GM12878 (cell line): ENCODE measurements at places on chromosomes 12 and 14.

DNA sequence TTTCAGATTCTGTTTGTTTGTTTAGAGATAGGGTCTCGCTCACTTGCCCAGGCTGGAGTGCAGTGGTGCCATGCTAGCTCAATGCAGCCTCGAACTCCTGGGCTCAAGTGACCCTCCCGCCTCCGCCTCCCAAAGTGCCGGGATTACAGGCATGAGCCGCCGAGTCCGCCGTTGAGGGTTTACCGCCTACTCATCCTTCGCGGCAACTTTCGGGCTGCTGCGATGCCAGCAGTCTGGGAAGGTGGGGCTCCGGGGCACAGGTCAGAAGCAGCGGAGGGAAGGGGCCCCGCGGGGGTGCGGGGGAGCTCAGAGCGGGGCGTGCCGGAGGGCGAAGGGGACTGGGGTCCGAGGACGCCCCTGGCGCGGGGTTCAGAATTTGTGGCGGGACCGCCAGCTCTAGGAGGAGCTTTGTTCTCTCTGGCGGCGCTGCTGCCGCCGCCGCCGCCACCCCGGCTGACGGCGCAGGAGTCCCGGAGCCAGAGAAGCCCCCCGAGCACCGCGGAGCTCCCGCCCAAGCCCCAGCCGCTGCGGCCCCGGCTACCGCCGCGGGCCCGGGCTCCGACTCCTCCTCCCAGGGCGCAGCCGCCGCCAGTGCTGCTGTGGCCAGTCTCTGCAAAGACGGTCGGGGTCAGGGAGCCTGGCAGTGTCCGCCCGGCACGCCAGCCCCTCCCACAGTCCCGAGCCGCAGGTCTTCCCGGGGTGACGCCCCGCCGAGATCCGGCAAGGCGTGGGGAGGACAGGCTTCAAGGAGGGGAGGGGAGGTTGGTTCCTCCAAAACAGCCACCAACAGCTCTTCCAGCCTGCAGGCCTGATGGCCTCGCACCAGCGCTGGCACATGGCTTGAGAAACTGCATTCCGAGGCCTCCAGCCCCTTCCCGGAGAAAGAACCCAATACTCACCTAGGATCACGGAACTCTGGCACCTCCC lies 10.9 kb upstream of the KRT77 start:
- DNase-seq: no peak

DNA sequence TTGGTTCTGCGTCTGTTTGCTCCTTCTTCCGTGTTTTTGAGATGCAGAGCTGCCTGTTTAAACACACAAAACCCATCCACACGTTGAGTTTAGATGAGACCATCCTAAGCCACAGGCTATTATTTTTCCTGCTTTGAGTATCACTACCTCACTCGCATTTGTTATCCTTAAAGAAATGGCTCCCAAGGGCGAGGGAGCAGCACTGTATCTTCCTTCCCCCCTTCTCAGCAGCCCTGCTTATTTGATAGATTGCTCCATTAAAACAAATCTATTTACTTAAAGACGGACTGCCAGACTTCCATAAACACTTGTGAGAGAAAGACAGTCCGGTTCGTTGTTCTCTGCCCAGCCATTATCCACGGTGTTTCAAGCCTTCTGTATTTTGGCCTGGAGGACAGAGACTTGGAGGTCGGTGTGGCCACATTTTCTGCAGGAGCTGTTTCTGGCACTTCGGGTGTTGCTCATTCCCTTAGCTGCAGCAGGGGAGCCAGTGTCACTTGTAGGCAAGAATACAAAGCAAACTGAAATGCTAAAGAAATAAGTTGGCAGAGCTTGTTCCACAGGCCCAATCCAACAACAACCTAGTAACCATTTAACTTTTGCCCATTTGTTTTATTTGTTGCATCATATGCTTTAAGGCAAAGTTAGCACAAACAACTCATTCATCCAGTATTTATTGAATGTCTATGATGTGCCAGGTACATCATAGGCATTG lies 275.4 kb downstream of the TTC6 start:
- no peak for DNase-seq

- no peak for DNase-seq
These were observed 24.1 kb upstream of the NRDE2 start for GRCh38 chr14:90355540-90356518.

DNA sequence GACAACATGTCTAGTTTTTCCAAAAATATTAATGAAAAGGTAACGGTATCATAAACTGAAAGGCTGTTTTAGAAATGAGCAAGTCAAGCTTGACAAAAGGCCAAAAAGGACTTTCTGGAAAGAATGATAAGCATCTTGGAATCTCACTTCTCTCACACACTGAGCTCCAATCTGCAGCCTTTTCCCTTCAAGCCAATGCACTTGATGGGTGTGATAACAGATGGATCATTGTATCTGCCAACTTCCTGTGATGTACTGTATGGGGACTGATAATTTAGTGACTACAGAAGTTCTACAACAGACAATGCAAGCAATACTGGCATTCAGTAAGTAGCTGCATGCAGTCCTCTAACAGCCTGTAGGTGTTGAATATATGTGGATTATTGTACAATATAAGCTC lies 147.1 kb downstream of the MED13L start:
- DNase-seq: no peak

GRCh38 chr12:123449856-123450255 lies 8.1 kb upstream of the SNRNP35 start:
- no peak for DNase-seq

- no peak for DNase-seq
These were observed 627 bp downstream of the TESC start for GRCh38 chr12:117098361-117099217.

- DNase-seq: no peak
These were observed 106.1 kb downstream of the PAX9 start for GRCh38 chr14:36767603-36768281.

DNA sequence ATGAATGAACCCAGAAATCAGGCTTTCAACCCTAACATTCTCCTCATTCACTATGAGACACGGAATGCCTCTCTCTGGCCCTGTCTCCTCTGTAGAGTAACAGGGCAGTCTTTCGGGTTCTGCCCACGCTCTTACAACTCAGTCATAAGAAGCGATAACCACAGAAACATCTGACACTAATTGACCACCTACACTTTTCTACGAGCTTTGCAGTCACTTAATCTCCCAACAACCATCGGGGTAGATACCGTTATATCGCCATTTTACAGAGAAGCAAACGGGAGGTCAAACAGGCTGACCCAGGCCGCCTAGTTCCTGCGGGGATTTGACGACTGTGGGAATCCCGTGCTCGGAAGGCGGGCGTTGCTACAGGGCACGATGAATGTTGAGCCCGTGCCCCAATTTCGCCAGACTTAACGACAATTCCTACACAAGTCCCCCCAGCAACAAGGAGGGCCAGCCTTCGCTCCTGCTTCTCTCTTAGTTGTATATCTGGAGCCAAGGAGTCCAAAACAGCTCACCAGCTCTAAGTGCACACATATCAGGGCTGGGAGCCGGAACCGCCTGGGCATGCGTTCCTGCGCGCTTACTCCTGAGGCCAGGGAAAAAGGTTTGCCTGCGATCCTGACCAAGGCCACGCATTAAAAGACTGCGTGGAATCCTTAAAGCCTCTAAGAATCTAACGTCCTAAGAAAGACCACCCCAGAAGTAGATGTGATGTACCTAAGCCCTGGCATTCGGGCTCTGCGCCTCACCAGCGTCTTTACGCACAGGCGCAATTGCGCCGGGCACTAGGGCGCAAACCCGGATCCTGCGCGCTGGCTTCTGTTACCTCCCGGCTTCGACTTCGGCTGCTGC lies 38.7 kb upstream of the TBX5 start:
- no peak for DNase-seq

DNA sequence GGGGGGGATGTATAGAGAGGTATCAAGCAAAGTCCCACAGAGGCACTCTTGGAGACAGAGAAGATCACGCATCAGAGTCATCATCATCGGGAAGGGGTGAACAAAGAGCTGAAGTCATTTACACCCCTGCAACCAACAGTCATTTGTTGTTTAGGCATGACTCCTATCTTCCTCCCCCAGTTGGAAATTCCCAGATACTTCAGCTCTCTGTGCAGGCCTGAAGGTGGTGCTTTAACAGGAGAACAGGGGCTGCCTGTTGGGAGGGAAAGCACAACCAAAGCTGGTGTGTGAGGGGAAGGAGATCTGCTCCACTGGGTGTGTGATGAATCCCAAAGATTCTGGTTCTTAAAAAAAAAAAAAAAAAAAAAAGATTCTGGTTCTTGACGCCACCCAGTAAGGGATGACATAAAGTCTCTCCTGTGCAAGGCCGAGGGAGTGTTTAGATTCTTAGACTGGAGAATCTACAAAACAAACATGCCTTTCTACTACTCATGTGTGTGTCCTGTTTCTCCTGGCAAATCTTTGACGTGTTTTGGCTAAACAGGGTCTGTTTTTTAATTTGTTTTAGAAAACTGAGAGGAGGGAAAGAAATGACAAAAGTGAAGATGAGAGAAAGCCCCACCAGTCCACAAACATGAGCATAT lies 121.0 kb upstream of the ARHGAP5 start:
- no peak for DNase-seq

DNA sequence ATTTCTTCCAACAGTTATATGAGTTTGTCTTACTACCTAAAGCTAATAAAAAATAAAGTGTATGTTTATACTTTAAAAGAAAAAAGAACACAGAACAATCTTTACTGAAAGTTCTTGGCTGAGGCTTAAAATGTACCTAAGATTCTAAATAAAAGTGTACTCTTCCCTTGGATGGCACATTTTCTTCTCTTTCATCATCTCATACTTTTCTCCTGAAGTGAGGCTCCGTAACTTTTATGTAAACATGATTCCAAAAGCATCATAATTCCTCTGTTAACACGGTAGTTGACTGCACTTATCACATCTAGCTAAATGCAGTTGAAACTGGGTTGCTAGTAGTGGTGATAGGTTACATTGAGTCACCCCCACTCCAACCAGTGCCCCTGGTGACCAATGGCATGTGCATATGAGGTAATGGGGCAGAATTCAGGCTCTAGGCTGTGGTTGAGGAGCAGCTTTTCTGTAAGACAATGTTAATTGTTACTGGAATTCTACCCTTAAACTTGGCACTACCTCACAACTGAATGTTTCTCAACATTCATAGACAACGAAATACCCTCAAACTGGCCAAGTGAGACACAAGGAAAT lies 38.4 kb downstream of the WASHC3 start:
- DNase-seq: no peak

GRCh38 chr14:64238049-64238448 lies 56.1 kb downstream of the ESR2 start:
- DNase-seq: no peak

GRCh38 chr14:22510527-22511110 lies 78.4 kb downstream of the DAD1 start:
- no peak for DNase-seq

DNA sequence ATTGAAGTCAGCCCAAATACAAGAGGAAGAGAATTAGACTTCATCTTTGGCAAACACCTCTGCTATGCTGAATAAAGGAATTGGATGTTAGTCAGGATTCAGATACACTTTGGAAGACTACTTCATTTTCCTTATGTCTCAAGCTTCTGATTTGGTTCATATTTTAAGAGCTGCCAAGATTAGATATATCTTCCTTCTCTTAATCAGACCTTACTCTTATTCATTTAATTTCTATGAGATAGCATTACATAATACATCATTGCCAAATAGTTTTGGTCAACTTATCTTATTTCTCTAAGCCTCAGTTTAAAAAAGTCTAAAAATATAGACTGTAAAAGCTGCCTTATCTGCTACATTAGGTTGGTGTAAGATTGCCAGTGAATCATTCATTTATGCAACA lies 330.6 kb upstream of the NAV3 start:
- DNase-seq: no peak

DNA sequence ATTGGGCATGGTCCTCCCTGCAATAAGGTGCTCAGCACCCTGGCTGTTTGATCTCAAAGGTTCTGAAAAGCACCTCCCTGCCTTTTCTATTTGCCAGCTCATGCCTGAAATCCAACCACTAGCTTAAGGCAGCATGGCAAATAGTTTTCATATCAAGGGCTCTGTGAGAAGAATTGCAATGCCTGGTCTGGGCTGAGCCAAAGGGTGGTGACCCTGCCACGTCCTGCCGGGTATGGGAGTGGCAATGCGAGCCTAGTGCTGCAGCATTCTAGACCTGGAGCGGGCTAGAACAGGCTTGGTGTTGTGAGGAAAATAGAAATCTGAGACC lies 2.3 kb upstream of the SCNN1A start:
- no peak for DNase-seq

- no peak for DNase-seq
These were observed 20.2 kb upstream of the MLEC start for GRCh38 chr12:120666571-120667390.

- DNase-seq: no peak
These were observed 90.0 kb downstream of the RNF34 start for GRCh38 chr12:121489874-121490273.

DNA sequence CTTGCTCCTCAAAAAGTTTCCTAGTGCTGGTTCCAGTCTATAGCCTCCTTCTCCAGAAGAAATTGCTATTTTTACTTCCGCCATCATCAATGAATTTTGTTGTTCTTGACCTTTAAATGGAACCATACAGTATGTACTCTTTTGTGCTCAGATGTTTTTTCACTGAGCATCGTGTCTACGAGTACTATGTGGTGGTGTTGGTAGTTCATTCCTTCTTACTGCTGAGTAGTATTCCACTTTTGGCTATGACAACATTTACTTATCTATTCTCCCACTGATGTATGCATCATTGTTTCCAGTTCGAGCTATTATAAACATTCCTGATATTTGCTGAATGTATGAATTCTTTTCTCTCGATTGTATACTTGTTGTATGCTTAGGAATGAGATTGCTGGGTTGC lies 28.6 kb downstream of the SLC2A14 start:
- no peak for DNase-seq

- no peak for DNase-seq
These were observed 28.8 kb downstream of the HECTD4 start for GRCh38 chr12:112353393-112353792.

DNA sequence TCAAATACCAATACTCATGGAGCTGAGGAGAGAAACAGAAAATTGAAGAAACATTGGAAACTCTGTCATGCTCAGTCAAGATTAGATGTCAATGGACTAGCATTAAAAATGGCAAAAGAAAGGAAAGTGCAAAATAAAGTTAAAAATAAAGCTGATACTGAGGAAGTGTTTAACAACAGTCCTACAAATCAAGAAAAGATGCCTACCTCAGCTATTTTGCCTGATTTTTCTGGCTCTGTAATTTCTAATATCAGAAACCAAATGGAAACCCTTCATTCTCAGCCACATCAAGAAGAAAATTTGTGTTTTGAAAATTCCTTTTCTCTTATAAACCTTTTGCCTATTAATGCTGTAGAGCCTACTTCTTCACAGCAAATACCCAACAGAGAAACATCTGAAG lies 40.5 kb downstream of the METTL25 start:
- no peak for DNase-seq
